NCI-H748 treated with DMSO at 0.1 percent for 48 hours (cell line): ENCODE measurements at places on chromosomes 12 and 14.

- no peak for DNase-seq
Measured at GRCh38 chr12:94092516-94093241, 55.7 kb upstream of the PLXNC1 start.

- DNase-seq: no peak
Measured at GRCh38 chr14:89125216-89125615, 291.8 kb downstream of the FOXN3 start.

DNA sequence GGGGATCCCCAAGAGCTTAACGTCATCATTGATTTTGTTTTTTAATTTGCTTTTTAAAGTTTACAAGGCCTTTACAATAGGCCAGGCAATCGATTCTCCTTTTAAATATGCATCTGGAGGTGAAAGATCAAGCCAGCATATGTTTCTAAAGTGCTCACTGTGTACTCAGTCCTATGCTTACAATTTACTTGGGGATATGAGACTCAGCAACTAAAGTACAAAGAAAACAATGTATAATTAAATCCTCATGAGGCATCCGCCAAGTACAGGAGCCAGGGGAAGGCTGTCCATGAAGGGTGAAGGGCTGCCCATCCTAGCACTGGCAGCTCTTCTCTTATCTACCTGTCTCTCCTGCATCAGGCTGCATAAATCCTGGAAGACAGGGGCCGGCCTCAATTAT is 11.8 kb downstream of the CCDC92 start:
- DNase-seq: no peak

DNA sequence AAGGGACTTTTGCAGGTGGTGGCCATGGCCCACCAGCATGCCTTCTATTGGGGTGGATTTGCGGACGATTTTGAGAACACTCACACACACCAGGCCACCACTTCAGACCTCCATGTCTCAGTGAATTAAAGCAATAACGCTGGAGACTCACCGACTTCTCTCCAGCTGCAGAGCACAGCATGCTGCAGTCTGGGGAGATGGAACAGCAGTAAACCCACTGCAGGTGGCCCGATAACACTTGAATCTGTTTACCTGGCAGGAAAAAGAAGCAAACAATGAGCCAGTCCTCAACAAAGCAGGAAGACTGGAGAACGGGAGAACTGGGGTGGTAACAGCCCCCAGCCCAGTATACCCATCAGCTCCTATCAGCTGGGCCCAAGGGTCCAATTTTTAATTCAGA is 21.6 kb downstream of the RFC5 start:
- no peak for DNase-seq

DNA sequence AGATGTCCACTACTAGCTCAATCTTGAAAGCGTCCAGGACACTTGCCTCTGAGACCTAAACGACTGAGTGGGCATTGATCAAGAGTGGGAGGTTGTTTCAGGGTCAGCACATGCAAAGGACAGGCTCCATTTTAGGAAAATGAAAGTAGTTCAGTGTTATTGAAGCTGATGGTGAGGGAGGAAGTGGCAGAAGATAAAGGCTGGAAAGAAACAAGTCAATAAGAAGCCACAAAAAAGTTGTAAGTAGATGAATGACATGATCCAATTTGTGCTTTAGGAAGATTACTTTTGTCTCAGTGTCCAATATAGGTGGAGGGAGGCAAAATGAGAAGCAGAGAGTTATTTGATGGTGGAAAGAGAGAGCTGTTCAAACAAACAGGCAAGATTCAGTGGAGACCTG is 22.0 kb downstream of the GPR65 start:
- no peak for DNase-seq
